ENCODE measurements at places on chromosomes 1 and 21. TPM values are rescaled to one million over a fixed set of nuclear protein-coding genes. Genes with fewer than 3 reads are reported as not detected.

DNA sequence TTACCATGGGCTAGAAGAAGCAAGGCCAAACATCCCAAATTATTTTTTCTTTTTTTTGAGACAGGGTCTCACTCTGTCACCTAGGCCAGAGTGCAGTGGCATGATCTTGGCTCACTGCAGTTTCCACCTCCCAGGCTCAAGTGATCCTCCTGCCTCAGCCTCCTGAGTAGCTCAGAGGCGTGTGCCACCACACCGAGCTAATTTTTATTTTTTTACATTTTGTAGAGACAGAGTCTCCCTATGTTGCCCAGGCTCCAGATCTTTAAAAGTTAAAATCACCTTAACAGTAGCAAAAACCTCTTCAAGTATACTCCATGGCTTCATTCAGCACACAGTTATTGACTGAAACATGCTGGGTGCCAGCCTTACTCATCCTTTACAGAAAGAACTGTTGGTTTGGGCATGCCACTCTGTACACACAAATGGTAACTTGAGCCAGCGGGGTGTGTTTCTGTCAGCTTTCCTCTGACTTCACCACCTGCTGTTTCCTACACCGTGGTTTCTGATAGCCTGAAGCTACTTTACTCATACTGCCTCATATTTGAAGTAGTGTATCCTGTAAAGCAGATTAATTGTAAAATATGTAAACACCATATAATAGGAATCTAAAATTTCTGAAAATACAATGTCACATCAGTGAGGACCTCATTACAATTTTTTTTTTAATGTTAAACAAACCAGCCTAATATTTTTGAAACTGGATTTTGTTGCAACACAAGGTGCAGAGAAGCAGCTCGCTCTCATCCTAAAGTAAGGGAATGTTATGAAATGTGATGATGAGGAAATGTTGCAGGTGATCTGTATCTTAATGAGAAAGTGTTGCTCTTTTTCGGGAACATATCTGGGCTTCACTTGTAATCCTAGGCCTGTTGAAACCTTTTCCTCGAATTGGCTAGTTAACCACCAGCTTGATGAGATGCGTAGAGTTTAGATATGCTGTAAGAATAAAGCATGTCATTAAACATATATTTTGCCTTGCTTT lies 113.9 kb downstream of the ATP5PO start:
- DNase-seq: no peak
- no peaks in the 10 kb centered on the region for H3K36me3 ChIP-seq
- no peaks in the 10 kb centered on the region for H3K27me3 ChIP-seq
- H3K27ac ChIP-seq: peak overlapping the region; percentile 24
- H3K4me3 ChIP-seq: no peak overlapping the region

DNA sequence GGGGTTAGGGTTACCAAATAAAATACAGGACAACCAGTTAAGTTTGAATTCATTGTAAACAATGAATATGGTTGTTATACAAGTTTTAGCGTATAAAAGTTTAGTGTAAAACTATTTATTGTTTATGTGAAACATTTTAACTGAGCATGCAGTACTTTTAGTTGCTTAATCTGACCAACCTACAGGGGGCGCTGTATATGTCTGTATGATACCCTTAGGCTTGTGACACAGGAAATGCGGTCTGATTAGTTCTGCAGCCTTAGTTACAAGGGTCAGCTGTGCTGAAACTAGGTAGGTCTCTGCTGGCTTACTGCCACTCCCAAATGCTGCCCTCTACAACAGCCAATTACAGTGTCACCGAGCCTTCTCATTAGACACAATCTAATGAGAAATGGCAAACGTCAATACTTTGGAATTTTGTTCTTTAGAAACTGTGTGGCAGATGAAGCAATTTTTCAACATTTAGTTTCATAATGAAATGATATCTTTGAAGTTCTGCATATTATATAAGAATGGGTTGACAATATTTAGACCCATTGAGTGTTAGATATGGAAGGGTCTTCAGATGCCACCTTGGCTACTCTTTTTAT lies 56.2 kb downstream of the NTNG1 start:
- H3K27me3 ChIP-seq: no peaks in the 10 kb centered on the region
- H3K36me3 ChIP-seq: no peaks in the 10 kb centered on the region
- no peak for DNase-seq

GRCh38 chr1:109191891-109192290 lies 21.8 kb upstream of the SARS1 start:
- no peaks in the 10 kb centered on the region for H3K4me1 ChIP-seq
- H3K27ac ChIP-seq: no peak overlapping the region
- H3K4me3 ChIP-seq: no peak overlapping the region
- H3K27me3 ChIP-seq: no peaks in the 10 kb centered on the region
- no peaks in the 10 kb centered on the region for H3K36me3 ChIP-seq
- DNase-seq: no peak

GRCh38 chr1:3359351-3359750 lies 95.1 kb upstream of the ARHGEF16 start:
- H3K4me3 ChIP-seq: no peak overlapping the region
- H3K27ac ChIP-seq: no peak overlapping the region
- H3K27me3 ChIP-seq: no peaks in the 10 kb centered on the region
- no peaks in the 10 kb centered on the region for H3K36me3 ChIP-seq
- peaks cover 26% of the 10 kb centered on the region for H3K4me1 ChIP-seq

- H3K27me3 ChIP-seq: no peaks in the 10 kb centered on the region
- H3K4me1 ChIP-seq: no peaks in the 10 kb centered on the region
- no peak overlapping the region for H3K27ac ChIP-seq
- DNase-seq: no peak
- H3K36me3 ChIP-seq: no peaks in the 10 kb centered on the region
- H3K4me3 ChIP-seq: no peak overlapping the region
Measured at GRCh38 chr1:200945111-200945510, 50.4 kb downstream of the INAVA start.

DNA sequence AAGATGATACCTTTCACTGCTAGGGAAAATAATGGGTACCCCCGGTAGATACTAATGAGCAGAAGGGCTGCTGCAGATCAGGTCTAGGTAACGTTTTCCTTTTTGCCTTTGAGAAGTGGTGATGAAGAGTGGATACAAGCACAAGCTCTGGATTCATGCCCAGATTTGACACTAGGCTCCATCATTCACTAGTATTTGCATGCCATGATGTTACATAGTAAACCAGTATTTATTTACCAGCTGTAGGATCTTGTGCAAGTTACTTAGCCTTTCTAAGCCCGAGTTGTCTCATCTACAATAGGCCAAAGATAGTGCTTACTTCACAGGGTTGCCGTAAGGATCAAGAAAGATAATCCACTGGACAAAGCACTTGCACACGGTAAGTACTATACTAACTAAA lies 14.2 kb downstream of the PTPN14 start:
- peaks cover 3% of the 10 kb centered on the region for H3K4me1 ChIP-seq
- H3K27ac ChIP-seq: no peak overlapping the region
- no peak for DNase-seq
- H3K36me3 ChIP-seq: peaks cover 3% of the 10 kb centered on the region
- no peak overlapping the region for H3K4me3 ChIP-seq
- no peaks in the 10 kb centered on the region for H3K27me3 ChIP-seq

Gene EIF2D
- 37.9 TPM for total RNA-seq

Gene OR2M3
- total RNA-seq: not detected

Data from Caco-2 (cell line).